ENCODE measurements at places on chromosomes 16 and 17. TPM values are rescaled to one million over a fixed set of nuclear protein-coding genes. Genes with fewer than 3 reads are reported as not detected.

The MYO15A gene
- total RNA-seq: 0.17 TPM

The CYB561 gene
- total RNA-seq: 5.9 TPM

The AGRP gene
- not detected for total RNA-seq

The SMYD4 gene
- total RNA-seq: 9.5 TPM

The CRYBA1 gene
- total RNA-seq: not detected

The PITPNC1 gene
- 22.4 TPM for total RNA-seq

The ELMO3 gene
- 0.86 TPM for total RNA-seq

The HLF gene
- not detected for total RNA-seq

Measured in dermis lymphatic vessel endothelial cell (primary cell).